ENCODE measurements at places on chromosomes 12 and 14.

GRCh38 chr12:3300833-3301401 lies 190.1 kb upstream of the PRMT8 start:
- no peak for DNase-seq

DNA sequence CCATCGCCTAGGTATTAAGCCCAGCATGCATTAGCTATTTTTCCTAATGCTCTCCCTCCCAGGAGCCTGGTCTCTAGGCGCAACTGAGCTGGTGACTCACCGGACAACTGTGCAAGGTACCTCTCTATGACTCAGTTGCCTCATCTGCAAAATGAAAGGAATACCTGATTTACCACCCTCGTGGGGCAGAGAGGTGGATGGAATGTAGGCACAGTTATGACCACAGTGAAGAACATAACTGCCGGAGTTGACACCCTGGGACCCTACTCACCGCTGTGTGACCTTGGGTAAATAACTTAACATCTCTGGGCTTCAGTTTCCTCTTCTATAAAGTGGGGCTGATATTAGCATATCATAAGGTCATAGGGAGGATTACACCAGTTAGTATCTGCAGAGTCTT lies 22.6 kb downstream of the BCL11B start:
- DNase-seq, result no peak

DNA sequence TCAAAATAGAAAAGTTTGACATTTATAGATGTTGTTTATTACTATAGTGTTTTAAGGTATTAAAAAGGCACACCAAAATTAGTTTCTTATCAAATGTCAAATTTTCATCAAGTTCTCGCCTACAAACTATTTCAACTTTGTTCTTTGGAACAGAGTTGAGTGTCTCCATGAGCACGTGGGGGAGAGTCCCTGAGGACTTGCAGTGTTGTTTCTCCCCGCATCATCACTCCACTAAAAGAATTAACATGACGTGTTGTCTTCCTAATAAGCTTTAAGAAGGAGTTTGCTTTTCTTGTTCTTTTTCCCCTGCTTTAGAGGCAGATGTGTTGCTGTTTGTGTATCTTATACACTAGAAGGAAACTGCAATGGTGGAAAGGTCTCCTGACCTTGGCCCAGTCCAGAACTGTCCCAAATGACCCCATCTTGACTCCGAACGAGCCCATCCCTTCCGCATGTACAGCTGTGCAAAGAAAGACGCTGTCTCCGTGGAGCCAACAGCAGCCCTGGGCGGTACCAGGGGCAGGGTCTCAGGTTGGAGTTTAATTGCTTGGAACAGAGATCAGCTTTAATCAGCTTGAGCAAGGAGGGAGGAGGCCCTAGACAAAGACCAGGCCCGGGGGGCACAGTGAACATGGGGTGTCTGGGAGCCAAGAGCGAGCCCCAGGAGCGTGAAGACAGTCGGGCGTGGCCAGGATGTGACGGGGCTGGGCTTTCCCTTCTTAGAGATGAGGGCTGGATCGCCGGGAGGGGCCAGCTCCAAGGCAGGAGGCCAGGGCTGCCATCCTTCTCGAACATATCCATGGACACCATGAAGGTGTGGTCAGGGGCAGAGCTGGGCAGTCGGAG lies 215.4 kb upstream of the RTL1 start:
- no peak for DNase-seq

DNA sequence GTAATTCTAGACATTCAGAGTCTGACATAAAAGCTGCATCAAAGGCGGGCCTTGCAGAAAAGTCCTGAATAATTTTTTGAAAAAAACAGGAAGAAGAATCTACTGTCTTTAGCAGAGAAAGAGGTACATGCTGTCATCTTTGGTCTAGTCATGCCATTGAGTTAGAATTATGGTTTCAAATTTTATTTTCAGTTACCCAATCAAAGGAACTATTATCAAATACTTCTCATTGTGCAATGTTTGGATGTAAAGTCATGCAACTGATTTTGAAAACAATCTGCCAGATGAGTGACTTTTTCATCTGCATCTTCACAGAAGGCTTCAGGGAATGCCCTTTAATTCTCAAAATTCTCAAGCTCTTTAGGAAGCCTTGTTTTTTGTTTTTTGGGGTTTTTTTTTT lies 803.5 kb downstream of the FLRT2 start:
- DNase-seq, result no peak

- no peak for DNase-seq
Observed at GRCh38 chr12:113088037-113088436, 31.5 kb downstream of the DTX1 start.

DNA sequence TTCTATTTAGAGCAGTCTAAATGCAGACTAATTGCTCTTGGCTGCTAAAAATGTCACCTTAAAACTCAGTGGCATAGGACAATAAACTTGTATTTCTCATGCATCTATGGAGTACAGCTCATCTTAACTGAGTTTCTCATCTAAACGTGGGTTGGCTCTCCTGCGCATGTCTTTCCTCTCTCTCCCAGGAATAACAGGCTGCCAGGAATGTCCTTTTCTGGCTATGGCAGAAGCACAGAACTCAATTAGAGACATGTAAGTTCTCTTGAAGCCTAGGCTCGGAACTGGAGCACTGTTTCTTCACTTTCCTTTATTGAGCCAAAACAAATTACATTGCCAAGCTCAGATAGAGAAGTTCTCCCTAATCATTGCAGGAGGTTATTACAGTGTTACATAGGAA lies 722.3 kb upstream of the FLRT2 start:
- DNase-seq, result no peak

DNA sequence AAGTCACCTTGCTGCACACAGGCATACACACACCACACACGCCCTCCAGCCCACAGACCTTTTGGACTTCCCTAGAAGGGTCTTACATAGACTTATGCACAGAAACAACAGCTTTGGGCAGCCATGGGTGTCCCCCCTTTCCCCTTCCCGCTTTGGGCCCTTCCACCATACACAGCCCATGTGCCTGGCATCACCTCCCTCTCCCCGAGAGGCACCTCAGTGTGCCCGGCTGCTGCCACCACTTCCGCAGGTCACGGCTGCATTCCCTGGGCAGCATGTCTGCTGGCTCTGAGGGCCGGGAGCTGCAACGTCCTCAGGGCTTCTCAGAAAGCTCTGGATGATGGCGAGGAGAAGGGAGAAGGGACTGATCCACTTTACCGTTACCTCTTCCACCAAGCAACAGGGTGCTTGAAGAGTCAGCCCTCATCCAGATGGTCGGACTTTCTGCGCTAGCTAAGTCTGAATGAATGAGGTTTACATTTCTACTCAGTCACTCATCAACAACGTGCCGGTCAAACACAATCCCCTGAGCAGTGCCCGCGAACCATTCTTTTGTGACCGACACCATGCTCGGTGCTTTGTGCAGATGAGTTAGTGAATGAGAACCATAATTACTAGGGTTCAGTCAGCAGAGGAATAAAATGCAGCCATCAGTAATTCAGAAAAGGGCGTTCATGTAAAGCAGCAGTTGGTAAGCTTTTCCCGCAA lies 72.2 kb upstream of the BCL11B start:
- DNase-seq, result no peak

- no peak for DNase-seq
Observed at GRCh38 chr12:42946871-42947381, 357.4 kb upstream of the PRICKLE1 start.

GRCh38 chr14:86625637-86626036 lies 1095.7 kb downstream of the FLRT2 start:
- no peak for DNase-seq

DNA sequence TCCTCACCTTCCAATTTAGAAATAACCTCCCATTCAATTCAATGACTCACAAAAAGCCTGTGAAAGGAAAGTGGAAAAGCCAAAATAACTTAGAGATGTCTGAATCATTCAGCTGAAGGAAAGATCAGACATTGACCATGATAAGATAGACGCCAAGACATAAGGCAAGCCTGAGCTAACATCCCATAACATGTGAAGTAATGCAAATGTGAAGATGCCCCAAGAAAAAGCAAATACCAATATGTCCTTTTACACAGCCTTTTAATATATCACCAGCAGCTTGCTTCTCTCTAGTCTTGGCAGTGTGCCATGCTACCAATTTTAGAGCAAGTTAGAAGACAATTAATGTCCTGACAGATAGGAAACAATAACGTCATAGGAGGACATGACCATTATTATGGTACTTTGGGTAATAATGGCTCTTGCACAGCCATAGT lies 2.4 kb upstream of the NUMB start:
- DNase-seq, result no peak

DNA sequence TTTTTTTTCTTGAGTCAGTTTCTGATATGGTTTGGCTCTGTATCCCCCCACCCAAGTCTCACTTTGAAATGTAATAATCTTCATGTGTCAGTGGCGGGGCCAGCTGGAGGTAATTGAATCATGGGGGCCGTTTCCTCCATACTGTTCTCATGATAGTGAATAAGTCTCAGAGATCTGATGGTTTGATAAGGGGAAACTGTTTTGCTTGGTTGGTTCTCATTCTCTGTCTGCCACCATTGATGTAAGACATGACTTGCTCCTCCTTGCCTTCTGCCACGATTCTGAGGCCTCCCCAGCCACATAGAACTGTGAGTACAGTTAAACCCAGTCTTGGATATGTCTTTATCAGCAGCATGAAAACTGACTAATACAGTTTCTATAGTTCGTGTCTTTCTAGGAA lies 42.9 kb downstream of the WNK1 start:
- no peak for DNase-seq

GRCh38 chr14:79091381-79091963 lies 921.3 kb downstream of the NRXN3 start:
- DNase-seq, result no peak

GRCh38 chr14:78710963-78711362 lies 540.8 kb downstream of the NRXN3 start:
- no peak for DNase-seq

- no peak for DNase-seq
Observed at GRCh38 chr12:12265571-12266388, 1.1 kb downstream of the LRP6 start.

GRCh38 chr14:104721505-104722431 lies 2.3 kb upstream of the ADSS1 start:
- DNase-seq, result no peak

DNA sequence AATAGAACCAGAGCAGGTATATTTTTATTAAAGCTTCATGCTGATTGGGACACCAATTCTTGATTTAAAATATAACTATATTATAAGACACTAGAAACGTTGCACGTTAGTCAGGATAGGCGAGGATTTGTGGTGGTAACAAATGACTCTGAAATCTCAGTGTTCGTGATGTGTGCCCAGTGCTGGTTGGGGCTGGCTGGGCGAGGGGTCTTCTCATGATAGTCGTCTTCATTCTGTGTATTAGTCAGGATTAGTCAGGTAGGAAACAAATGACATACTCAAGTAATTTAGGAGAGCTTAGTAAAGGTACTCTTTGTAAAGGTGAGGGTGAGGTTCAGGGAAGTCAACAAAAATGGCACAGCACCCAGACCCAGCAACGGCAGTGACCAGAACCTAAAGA lies 73.9 kb upstream of the HIF1A start:
- DNase-seq, result no peak

GRCh38 chr12:85865890-85866289 lies 8.2 kb upstream of the NTS start:
- no peak for DNase-seq

- DNase-seq, result no peak
Observed at GRCh38 chr14:105442834-105443233, 23.2 kb downstream of the MTA1 start.

- no peak for DNase-seq
Observed at GRCh38 chr12:26493656-26494055, 298.3 kb downstream of the SSPN start.

DNA sequence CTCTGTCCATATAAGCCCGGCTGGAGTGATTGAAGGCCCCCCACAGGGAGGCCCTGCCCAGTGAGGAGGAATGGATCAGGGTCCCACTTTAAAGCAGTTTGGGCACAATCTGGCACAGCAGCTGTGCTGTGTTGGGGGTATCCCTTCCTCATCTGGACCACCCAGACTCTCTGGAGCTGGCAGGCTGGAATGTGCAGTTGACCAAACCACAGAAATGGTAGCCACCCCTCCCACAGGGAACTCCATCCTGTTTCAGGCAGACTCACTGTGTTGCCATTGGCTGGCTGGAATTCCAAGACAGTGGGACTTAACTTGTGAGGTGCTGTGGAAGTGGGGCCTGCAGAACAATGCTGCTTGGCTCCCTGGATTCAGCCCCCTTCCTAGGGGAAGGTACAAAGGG lies 53.5 kb upstream of the YARS2 start:
- no peak for DNase-seq

DNA sequence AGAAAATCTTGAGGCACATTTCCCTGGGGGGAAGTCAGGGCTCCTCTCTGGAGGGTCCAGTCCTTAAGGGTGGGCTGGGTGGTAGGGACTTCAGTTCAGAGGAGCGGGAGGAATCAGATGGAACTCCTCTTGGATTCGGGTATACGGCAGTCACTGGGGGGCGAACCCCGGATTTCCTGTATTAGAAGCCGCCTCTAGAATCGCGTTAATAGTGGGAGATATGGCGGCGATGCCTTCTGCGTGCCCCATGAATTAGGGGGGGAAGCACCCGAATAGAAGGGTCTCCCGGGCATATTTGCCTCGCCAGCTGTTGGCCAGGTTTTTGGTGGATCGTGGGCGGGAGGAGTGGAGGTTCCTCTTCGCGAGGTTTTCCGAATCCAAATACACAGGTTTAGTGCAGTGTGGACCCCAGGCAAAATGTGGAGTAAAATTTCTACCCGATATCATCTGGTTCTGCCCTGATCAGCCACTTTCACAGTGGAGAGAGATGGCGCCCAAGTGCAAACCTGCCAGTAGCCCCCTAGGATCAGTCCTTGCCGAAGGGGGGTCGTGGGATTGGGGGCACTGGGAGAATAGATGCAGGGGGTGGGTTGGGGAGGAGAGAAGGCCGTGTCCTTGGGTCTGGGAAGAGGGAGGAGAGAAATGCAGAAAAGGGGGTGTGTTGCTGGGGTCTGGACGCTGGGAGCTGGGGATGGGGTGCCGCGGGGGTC lies 628 bp downstream of the MEG3 start:
- DNase-seq, result no peak

DNA sequence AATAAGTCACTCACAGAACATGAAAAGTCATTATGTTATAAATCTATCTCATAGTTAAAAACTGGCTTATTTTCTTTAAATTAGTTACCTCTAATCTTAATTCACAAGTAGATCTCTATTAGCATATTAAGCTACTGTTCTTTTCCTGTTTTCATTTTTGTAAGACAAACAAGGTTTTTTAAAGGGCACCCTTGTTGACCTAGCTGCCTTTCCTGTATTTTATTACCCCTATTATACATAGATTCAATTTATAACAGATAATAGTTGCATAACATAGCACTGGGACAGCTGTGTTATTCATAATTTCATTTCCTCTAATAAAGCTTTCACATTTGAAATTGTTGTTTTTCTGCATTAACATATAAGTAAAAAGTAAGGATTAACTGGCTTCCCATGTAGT lies 1500.7 kb upstream of the FLRT2 start:
- DNase-seq, result no peak
